ENCODE measurements at places on chromosomes 16 and 17.

GRCh38 chr16:70685061-70685937 lies 554 bp downstream of the MTSS2 start:
- no peak for DNase-seq

DNA sequence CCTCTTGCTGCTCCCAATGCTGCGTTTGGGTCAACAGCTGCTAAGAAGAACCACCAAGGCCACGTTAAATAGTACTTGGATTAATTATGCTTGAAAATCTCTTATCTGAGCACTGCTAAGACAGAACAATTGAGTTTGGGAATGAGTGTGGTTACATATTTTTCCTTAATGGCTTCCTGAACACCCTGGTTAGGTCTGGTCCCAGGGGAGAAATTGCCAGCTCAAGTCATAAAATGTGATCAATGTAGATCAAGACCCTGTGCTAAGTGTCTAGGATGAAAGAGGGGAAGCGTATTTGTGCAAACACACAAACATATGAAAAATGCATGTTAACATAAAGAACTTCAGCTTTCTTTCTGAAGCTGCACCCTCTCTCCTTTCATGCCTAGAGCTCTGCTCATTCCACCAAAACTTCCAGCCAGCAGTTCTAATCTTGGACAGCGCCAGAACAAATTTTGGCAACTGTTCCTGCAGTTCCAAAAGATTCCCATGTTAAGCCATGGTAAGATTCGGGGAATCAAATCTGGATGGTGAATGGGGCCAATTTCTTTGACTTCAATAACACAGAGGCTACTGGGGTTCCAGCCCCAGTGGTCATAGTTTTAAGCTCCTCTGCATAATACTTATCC lies 72.0 kb downstream of the ZFHX3 start:
- DNase-seq = no peak

GRCh38 chr17:62989501-62989900 lies 23.5 kb downstream of the TANC2 start:
- DNase-seq = no peak

DNA sequence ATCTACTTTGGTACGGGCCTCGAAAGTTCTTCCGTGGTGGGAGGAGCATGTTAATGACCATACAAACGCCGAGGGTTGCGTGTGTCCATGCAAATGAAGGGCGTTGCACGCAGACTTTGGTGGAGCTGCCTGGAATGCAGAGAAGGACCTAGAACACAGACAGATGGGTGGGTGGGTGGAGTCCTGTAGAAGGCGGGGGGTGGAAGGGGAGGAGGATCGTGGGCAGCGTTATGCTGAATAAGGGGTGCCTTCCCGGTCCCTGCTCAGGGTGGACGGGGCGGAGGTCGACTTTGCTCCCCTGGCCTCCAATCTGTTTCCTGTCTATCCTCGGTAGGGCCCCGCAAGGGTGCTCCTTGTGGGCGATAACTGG lies 795 bp upstream of the PAQR4 start:
- no peak for DNase-seq

- DNase-seq = no peak
These were observed 7.6 kb upstream of the HNF1B start for GRCh38 chr17:37752482-37752881.

- DNase-seq = no peak
These were observed 21.8 kb downstream of the SDR42E2 start for GRCh38 chr16:22183901-22184614.

GRCh38 chr17:80177986-80178595 lies 8.3 kb downstream of the CARD14 start:
- peak; percentile 29 for DNase-seq

DNA sequence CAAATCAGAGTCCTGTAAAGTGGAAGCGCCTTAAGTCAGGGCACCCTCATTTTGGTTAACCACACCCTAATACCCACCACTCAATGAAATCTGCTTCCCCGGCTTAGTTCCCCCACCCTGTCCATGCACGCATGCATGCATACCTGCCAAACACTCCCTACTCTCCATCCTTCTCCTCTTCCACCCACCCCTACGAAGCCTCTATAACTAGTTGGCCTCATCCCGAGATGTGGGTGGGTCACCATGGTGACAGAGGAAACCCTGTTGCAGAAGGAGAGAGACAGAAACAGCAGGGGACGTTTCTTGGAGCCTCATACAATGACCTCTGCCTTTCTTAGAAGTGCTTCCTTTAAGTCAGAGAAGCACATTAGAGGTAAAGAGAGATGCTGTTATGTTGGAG lies 46.8 kb upstream of the DNAH9 start:
- DNase-seq = no peak

DNA sequence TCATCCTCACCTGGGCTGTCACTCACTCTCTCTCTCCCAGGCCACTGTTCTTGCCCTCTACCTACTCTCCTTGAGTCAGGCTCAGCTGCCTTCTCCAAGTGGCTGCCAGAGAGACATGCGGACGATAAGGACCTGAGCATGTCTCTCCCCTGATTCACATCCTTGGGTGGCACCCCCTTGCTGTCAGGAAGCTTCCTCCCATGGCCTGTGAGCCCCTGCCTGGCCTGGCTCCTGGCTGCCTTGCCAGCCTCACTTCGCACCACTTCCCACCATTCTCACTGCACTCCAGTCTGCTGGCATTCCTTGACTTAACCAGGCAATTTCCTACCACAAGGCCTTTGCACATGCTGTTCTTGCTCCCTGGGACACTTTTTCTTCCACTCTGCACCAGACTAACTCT lies 2.7 kb upstream of the ALDH3A1 start:
- no peak for DNase-seq

- DNase-seq = no peak
These were observed 841 bp downstream of the ALOXE3 start for GRCh38 chr17:8117367-8117979.

GRCh38 chr17:66904760-66905624 lies 59.5 kb upstream of the CACNG4 start:
- peak; percentile 22 for DNase-seq

GRCh38 chr17:4815043-4815675 lies 8.2 kb downstream of the PLD2 start:
- DNase-seq = no peak

- DNase-seq = no peak
These were observed 158.1 kb downstream of the VPS53 start for GRCh38 chr17:556431-556995.

DNA sequence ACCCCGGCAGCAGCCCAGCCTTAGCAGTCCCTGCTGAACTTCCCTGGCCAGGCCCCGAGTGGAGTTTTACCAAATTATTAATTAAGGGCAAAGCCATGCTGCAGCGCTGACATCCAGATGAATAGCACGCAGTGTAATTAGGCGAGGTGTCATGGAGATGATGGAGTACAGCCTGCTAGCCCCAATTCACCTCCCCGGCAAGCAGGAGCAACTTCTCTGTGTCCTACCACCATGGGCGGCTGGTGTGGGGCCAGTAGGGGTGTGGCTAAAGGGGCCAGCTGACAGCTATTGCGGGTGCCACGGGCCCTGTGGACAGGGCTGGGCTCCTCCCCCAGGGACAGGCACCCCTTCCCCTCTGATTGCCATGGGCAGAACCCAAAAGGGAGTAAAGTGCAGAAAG lies 24.5 kb downstream of the ENDOV start:
- no peak for DNase-seq

- DNase-seq = no peak
These were observed 1.5 kb upstream of the CLEC10A start for GRCh38 chr17:7081341-7082062.

DNA sequence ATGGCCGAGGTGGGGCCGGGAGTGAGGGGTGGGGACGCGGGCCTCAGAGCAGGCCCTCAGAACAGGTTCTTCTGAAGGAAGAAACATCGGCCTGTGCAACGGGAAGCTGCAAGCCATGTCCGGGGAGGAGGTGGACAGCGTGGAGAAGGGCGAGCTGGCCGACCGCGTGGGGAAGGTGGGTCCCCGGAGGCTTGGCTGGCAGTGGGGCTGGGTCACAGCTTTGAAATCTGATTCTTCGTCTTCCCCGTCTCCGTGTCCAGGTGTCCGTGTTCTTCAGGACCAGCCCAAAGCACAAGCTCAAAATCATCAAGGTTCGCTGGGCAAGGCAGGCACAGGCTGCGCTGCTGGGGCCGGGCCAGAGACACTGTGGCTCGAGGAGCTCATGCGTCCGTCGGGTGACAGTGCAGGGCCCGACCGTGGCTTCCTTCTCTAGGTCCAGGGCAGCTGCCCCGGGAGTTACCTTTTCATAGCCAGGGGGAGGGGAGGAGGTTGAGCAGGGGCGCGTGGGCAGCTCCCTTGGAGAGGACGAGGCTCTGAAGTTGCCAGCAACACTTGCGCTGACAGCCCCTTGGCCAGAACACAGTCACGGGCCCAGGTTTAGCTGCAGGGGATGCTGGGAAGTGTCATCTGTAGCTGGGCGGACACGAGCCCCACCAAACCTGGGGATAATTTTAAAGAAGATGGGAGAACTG lies 51.3 kb downstream of the MEAK7 start:
- no peak for DNase-seq

GRCh38 chr16:60151987-60152386 lies 1417.9 kb upstream of the GOT2 start:
- no peak for DNase-seq

DNA sequence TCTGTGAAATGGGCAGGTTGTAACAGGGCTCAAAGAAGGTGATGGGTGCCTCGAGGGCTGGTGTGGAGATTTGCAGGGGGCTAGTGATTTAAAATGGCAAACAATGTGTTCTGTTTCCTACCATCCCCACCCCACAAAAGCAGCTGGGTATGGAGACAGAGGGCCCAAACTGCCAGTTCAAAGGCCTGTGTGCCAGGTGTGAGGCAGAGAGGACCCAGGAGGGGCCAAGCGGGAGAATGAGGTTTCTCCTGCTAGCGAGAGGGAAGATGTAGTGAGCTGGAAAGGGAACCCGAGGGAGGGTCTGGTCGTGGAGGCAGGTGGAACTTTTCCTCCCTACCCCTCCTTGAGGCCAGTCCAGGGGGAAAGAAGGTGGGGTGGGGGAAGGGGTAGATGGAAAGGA lies 39.4 kb downstream of the LAT start:
- no peak for DNase-seq

DNA sequence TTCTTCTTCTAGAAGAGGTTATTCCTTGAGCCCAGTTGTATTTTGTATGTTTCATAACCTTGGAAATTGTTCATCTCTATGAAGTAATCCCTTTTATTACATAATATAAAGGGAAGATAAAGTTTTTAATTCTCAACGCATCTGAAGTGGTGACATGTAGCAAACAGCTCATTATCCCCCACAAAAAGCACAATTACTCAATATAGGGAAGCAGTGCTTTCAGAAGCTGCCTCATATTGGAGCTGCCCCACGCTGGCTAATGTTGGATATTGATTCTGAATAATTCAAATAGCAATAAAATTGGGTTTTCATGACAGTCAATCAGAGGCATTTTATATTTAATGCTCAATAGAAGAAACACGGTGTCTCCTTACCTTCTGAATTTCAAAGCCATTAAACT lies 604.3 kb upstream of the RBFOX1 start:
- no peak for DNase-seq

GRCh38 chr16:598823-599739 lies 9.2 kb downstream of the RAB40C start:
- no peak for DNase-seq

DNA sequence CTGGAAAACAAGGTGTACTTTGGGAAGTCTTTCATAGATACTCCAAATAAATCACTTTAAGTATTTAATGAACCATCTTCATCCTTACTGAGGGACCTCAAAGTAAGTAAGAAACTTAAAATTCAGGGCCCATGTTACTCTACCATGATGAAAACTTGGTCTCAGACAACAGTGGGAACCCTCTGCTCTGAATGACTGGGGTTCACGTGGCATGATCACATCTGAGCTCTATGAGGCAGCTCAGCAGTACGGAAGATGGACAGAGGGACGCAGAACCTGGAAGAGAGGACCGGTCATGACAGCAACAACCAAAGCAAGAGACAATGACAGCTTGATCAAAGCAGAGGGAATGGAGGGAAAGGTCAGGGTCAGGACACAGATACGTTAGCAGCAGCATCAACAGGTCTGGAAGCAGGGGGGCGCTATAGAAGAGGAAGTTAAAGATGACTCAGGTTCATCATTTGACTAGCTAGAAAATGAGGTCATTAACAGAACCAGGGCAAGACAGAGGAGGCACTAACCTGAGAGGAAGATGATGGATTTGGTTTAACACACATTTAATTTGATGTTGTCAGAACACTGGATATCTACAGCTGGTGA lies 9.5 kb downstream of the XPO6 start:
- no peak for DNase-seq

DNA sequence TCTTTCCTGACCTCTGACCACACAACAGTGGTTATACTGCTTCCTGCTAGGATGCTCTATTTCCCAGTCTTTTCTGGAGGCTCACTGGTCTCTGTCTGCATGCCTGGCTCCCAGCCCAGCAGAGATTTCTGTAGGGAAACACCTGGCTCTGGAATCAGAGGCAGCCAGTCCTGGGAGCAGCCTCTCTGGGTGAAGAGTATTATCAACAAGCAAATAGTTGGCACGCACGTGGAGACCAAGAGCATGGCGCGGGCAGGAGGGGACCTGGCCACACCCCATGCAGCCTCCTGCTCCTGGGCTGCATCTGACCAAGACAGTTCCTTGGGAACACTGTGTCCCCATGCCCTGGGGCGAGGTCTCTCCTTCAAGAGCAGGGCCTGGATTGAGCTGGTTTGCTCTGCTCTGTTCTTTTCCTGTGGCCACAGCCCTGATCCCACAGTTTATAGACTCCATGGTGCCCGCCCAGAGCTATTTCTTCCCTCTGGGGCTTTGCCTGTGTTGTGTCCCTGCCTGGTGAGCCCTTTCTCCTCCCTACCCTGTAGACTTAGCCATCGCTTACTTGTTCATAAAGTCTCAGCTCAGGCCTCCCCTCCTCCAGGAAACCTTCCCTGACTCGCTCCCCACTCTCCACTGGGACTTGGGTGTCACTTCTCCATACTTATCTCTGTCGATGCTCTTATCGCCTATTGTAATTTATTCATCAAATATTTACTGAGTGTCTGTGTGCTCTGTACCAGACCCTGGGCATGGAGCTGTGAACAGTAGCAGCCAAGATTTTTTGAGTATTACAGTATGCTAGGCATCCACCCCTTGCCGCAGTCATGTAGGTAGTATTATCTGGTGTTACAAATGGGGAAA lies 60.6 kb downstream of the SCNN1B start:
- peak; percentile 7 for DNase-seq

DNA sequence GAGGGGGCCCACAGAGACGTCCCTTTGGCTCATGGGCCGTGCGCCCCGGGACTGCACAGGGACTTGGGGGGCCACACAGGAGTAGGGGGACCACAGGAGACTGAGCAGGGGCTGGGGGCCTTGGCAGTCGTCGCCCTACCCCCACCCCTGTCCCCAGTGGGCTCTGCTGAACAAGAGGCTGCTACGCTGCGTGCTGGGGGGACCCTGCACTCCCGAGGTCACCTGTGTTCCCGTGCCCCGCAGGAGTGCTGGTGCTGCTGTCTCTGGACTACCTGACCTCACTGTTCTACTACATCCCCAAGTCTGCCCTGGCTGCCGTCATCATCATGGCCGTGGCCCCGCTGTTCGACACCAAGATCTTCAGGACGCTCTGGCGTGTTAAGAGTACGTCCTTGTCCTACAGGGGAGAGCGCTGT lies 14.4 kb upstream of the RNF213 start:
- no peak for DNase-seq

DNA sequence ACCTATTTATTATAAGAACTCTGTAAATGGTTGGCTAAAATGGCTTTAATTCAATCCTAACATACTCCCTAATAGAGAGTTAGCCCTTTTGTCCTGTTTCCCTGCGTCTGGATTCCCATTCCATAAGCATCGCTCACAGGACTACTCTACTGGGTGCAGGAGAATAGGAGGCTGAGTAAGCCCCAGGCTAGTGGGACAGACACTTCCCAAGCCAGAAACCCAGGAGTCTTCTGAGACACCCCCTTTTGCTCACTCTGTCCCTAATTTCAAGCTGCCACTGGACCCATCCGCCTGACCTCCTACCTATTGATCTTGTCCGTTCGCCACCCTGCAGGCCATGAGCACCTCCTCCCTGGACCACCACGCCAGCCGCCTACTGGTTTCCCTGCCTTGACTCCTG lies 16.7 kb upstream of the TOB1 start:
- no peak for DNase-seq

All from glomerular endothelial cell (primary cell).